CD4-positive, alpha-beta T cell (primary cell): ENCODE measurements at places on chromosomes 12 and 14.
A peak's percentile ranks its signal among the peaks of the same experiment; 100 is the strongest.

- DNase-seq = no peak
Measured at GRCh38 chr14:58904776-58905175, 267.0 kb downstream of the DACT1 start.

DNA sequence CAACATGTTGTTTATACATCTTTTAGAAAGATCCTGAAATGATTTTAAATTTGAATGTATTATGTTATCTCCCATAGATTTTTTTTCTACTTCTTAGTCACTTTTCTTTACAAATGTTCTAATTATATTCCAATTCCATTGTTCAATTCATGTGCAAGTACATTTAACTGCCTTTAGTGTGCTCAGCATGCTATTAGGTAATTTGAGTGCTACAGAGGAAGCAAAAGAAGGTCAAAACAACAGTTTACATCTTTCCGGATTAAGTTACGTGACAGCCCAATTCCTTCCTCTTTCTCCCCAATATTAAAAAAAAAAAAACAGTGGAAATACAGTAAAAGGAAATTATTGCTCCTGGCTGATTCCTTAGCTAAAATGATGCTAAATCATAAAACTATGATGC is 98.3 kb downstream of the RTN1 start:
- DNase-seq = no peak

- DNase-seq = no peak
Measured at GRCh38 chr14:74826574-74826973, 49.4 kb downstream of the PROX2 start.

DNA sequence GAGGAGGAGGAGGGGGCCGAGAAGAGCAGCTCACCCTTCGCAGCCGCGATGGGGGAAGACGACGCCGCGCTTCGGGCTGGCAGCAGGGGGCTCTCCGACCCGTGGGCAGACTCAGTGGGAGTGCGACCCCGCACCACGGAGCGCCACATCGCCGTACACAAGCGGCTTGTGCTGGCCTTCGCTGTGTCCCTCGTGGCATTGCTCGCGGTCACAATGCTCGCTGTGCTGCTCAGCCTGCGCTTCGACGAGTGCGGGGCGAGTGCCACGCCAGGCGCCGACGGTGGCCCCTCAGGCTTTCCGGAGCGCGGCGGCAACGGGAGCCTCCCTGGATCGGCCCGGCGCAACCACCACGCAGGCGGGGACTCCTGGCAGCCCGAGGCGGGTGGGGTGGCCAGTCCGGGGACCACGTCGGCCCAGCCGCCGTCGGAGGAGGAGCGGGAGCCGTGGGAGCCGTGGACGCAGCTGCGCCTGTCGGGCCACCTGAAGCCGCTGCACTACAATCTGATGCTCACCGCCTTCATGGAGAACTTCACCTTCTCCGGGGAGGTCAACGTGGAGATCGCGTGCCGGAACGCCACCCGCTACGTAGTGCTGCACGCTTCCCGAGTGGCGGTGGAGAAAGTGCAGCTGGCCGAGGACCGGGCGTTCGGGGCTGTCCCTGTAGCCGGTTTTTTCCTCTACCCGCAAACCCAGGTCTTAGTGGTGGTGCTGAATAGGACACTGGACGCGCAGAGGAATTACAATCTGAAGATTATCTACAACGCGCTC is 745 bp downstream of the TRHDE start:
- DNase-seq = no peak

- DNase-seq = no peak
Measured at GRCh38 chr12:131642101-131642540, 68.8 kb upstream of the SFSWAP start.

- no peak for DNase-seq
Measured at GRCh38 chr12:91361864-91362263, 179.2 kb upstream of the DCN start.

DNA sequence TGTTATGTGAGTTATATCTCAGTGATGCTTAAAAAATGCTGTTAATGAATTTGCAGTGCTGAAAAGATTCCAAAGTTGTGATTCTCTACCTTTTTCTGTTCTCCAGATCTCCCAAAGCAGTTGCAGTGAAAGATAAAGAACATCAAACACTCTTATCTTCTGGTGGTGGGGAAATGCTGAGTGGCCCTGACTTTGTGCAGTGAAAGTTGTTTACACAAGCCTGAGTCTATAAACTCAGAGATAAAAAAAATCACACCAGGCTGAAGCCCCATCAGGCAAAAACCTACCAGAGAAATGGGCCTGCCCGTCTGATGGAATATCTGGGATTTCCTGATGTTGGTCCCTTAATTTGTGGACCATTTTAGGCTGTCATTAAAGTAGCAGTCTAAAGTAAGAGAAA is 46.1 kb downstream of the RASSF3 start:
- no peak for DNase-seq

DNA sequence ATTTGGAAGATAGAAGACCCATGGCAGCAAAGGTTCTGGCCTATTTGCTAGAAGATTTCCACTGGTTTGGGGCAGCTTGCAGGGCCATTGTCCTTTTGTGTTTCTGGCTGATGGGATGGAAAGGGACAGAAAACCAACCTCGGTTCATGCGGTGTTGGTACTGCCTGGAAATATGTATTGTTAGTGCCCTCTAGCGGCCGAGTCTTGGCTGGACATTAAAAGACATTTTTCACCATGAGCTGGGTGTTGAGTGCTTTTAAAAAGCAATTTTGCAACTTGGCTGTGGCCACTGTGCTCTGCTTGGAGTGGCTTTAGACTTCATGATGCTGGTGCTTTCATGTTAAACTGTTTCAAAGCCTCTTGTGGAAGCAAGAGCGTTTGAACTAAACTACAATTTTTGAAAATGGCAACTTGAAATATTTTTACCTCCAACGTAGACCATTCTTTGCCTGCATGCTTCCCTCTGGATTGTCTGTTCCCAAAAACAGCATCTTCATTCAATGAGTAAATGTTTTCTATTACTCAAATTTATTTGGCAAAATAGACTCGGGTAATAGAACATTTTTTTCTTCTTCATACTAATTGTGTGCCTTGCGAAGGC is 102.7 kb upstream of the TBX5 start:
- DNase-seq = peak; percentile 31

DNA sequence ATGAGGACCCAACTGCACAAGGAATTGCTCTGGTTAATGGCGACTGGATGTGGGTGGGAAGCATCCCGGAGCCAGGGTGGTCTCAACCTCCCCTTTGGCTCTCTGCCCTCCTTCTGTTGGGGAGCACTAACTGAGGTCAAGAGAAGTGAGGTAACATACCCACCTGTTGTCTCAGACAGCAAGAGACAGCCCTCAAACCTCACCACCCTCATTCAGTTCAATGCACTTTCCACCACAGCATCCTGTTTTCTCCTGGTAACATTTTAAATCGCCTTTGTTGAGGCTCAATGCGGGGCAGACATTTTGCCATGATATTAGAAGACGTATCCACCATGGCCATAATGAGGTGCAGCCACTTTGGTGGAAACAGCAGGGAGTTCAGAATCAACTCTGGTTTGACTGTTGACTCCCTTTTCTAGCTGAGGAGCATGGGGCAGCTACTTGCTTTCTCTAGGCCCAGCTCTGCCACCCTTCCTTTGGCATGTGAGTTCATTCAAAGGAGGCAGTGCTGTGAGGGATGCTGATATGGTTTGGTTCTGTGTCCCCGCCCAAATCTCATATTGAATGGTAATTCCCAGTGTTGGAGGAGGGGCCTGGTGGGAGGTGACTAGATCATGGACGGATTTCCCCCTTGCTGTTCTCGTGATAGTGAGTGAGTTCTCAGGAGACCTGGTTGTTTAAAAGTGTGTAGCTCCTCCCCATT is 338.6 kb downstream of the PCNX1 start:
- DNase-seq = no peak

DNA sequence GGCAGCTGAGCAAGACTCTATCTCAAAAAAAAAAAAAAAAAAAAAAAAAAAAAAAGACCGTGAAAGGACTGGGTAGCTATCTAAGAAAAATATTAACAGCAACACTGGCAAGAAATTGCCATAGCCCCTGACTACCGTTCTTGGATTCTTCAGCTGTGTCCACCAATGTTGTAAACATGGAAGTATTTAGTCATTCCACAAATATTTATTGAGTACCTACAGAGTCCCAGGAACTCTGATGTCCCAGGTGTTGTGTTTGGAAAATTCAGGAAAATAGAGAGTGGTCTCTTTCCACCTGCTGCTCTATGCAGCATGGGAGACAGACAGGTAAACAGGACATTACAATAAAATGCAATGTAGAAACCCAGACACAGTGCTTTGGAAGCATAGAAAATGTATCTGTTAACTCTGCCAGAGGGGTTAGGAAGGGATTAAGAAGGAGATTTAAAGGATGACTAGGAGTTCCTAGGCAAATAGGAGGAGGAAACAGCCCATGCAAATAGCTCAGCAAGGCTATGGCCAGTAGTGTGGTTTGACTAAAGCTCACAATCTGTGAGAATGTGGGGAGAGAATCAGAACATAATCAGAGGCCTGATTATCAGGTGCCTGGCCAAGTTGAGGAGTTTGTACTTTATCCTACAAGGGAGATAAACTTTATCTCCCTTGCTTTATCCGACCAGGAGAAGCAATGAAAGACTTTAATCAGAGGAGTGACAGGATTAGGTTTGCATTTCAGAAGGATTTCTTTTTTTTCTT is 2.1 kb upstream of the DLST start:
- no peak for DNase-seq

DNA sequence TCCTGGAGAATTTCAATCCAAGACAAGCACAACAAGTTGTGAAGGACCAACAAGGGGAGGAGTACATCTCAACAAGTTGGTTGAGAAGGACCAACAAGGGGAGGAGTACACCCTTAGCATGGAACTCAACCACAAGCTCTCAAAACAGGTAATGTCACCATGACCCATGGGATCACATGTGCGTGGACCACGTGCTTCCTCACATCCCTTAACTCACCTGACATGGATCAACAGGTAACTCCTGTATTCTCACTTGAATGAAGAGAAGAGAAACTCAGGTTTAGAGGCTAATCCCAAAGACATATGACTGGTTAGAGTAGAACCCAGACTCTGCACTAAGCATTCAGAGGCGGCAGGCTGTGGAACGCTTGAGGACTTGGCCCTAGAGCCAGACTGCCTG is 6.2 kb downstream of the CRACR2A start:
- no peak for DNase-seq

DNA sequence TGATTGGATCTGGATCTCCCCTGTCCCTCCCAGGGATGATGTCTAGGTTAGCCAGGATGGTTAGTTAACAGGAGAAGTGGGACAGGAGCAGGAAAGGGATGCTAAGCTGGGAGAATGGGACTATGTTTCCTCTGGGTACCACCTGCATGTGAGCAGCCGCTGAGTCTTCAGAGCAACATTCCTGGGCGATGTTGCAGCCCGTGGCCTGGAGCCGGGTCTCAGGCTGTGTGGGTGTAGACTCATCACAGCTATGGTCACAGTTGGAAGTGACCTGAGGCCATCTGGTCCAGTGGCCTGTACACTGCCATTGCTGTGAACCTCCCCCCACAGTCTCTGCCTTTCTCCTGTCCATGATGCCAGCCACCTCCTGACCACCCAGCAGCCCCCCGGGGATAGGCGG is 422.6 kb downstream of the DPF3 start:
- no peak for DNase-seq

DNA sequence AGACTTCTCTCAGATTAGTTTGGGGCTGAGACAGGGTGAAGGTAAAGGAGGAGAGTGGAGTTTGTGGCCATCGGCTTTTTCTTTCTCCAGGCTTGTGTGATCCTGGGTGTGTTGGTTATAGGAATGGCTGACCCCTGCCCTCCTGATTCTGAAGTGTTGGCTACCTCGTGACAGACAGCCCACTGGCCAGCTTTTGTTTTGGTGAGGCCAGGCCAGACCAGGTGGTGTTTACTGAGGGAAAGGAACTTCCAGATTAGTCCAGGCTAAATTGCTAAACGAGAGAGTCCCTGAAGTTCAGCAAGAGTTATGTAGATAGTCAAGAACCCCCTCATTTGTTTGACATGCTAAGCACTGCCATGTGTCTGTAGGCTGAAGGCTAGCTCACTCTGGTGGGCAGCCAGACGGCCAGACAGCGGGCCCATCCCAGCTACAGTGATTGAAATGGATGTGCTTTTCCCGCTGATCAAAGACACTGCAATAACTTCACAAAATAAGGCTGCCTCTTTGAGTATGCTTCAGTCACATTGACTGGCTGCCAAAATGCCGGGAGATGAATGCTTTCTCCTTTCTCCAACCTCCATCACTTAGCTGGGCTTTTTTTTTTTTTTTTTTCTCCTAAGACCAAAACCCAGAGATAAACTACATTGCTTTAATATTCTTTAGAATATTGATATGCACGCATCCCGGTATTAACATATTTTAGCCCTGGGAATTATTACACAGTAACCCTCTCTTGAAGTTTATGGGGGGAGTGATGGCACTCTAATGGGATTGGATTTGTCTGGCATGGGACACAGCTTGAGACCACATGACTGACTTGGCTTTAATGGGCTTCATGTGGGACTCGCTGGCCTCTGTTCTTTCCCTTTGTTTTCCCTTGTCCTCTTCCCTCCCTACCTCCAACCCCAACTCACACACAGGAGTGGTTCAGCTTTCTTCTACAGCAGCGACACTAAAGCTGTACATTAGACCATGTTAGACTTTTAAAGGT is 76.9 kb downstream of the SMOC1 start:
- DNase-seq = no peak

GRCh38 chr12:67410667-67411067 is 141.5 kb downstream of the CAND1 start:
- no peak for DNase-seq

DNA sequence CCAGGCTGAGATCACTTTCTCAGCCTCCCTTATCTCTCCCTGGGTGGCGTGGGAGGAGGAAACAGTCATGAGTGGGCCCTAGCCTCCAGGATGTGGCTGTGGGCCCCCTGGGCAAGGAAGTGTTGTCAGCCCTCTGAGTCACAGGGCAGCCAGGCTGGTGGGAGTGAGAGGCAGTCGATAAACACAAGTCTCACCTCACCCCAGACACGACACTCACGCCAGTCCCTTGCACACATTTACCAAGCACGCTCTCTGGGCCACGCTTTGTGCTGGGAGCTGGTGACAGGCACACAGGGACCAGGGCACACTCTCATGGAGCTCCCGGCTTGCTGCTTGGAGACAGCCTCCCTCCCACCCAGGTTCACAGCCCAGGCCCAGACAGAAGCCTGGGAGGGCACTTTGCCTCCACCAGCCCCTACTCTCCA is 1.9 kb upstream of the KRT79 start:
- peak; percentile 41 for DNase-seq

- DNase-seq = no peak
Measured at GRCh38 chr14:90536092-90536491, 139.3 kb downstream of the CALM1 start.

GRCh38 chr12:58920102-58920960 is at the start of gene LRIG3:
Gene LRIG3 (minus strand): TSS chr12:58920504. CDS start chr12:58920235, 269 bp downstream.
- no peak for DNase-seq

DNA sequence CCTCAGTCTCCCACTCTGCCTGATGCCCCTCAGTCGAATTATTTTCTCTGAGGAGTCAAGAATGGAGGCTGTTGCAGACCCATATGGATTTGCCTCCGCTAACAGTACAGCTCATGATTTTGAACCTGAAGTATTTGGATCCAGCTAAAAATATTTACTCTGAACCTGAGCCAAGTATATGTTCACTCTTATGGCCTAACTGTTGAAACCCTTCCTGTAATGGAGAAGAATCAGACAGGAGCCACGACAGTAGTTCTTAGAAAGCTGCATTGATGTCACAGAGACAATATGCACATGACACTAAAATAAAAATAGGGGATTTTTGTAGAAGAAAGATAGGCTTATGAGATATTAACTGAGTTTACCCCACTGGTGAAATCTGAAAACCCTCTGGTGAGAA is 1128.3 kb upstream of the FLRT2 start:
- DNase-seq = no peak

- no peak for DNase-seq
Measured at GRCh38 chr14:105398726-105399465, 558 bp downstream of the TEX22 start.

GRCh38 chr14:22837750-22838538 is 1.6 kb downstream of the MMP14 start:
- DNase-seq = no peak

GRCh38 chr12:98344046-98344930 is 171.1 kb upstream of the TMPO start:
- DNase-seq = no peak
